ENCODE measurements at places on chromosomes 7 and 10.

GRCh38 chr7:36601601-36602000 lies 122.7 kb downstream of the AOAH start:
- no peak for DNase-seq

- no peak for DNase-seq
Measured at GRCh38 chr7:52786174-52786573, 249.3 kb upstream of the POM121L12 start.

DNA sequence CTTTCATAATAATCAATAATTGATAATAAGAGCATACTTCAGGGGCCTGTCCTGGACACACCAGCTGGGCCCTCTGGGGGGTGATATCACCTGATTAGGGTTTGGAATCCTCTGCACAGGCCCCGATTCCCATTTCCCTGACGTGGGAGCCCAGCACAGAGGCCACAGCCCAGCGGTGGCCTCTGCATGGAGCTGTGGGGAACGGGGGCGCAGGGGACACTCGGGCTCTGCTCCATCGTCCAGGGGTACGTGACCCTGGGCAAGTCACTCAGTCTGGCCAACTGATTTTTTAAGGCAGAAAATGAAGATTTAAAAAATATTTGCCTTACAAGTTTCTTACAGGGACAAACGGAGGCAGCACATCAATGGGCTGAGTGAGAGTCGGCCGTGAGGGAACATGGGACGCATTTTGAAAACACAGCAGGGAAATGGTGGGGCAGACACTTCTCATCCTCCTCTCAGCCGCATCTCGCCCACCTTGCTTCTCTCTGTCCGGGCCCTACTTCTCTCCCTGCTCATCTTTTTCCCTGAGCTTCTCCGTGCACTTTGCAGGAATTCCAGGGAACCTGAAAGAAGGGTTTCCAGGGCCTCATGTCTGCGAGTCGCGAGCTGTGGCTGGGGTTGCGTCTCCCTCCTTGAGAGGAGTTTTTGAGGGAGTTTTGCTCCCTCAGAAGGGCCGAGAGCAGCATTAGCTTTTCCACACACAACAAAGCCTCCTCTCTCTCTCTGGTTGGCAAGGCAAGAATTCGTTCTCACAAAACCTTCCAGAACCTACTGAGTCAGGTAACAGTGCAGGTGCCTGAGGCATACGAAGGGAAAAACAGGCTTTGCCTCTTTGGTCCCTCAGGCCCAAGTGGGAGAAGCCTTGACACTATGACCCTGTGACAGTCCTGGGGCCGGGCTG lies 312.0 kb downstream of the WDR37 start:
- DNase-seq = no peak

DNA sequence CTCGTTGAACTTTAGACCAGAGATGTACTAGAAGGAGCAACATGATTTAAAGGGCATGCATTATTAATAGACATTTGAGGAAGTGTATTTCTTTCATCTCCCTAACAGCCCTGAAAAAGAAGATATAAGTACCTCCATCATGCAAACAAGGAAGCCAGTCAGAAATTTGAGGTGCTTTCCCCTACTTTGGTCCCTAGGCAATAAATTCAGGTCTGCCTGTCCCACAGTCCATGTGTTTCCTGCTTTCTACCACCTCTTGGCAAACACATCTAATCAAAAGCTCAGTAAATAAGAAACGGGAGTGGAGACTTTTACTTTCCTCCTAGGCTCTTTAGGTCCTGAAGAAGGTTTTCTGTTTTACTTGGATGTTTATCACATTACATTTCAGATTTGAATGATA lies 5.2 kb upstream of the SEMA3C start:
- no peak for DNase-seq

GRCh38 chr10:25076506-25077177 lies 60.2 kb downstream of the THNSL1 start:
- DNase-seq = no peak

DNA sequence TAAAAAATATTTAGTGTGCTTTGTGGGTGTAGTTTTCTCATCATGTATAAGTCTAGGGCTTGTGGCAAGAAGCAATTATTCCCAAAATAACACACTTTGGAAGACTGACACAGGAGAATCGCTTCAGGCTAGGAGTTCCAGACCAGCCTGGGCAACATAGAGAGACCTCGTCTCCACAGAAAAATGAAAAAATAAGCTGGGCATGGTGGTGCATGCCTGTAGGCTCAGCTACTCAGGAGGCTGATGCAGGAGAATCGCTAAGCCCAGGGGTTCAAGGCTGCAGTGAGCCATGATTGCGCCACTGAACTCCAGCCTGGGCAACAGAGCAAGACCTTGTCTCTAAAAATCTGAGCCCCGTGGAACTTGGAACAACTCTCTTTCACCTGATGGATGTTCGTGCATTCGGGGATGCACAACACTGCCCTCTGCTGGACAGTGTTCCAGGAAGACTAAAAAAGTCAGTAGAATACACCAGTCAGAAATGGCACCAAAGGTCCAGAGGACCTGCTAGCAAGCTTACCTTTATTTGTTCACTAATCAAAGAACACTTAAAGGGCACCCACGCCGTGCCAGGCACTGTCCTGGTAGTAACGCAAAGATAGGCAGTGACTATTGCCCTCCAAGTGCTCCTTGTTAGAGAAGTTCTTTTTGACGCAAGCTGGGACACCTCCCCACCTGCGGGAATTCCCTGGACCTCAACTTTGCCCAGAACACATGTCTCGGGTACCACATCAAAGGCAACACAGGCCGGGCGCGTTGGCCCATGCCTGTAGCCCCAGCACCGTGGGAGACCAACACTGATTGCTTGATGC lies 81.9 kb upstream of the CALN1 start:
- peak; percentile 14 for DNase-seq

DNA sequence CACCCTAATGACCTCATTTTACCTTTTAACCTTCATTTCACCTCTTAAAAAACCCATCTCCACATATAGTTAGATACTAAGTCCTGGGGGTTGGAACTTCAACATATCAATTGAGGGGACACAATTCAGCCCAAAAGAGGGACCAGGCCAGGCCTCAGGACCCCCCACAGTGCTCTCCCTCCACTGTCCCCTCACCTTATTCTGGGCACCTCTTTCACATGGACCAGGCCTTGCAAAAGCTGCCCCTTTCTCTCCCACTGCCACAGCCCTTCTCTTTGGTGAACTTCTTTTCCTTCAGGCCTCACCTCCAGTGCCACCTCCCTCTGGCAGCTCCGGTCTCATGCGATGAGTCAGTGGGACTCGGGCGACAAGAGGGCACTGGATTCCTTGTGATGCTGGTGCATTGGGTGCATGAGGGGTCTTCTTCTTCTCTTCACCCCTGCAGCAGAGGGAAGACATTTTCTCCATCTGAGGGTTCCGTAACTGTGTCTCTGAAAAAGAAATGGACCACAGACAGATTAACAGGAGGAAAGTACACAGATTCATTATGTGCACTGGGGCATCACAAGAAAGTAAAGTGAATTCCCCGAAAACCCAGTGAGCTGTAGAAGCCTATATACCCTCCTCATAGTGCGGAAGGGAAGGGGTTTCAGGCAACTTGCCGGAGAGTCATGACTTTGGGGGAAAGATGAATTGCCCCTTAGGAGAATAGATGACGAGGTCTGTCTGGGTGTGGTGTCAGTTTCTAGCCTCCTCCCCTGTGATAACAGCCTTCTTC lies 288.7 kb upstream of the IGFBP3 start:
- DNase-seq = no peak

All from T-helper 2 cell (primary cell).